ENCODE measurements at places on chromosomes 6 and 20.

GRCh38 chr20:43460172-43460829 lies 2.6 kb downstream of the SRSF6 start:
- DNase-seq, result no peak

- DNase-seq, result no peak
These were observed 83.4 kb downstream of the PRDM1 start for GRCh38 chr6:106169517-106169916.

GRCh38 chr6:149615805-149616204 lies 32.7 kb downstream of the KATNA1 start:
- DNase-seq, result no peak

GRCh38 chr20:38833857-38834164 lies 28.3 kb downstream of the PPP1R16B start:
- DNase-seq, result no peak

DNA sequence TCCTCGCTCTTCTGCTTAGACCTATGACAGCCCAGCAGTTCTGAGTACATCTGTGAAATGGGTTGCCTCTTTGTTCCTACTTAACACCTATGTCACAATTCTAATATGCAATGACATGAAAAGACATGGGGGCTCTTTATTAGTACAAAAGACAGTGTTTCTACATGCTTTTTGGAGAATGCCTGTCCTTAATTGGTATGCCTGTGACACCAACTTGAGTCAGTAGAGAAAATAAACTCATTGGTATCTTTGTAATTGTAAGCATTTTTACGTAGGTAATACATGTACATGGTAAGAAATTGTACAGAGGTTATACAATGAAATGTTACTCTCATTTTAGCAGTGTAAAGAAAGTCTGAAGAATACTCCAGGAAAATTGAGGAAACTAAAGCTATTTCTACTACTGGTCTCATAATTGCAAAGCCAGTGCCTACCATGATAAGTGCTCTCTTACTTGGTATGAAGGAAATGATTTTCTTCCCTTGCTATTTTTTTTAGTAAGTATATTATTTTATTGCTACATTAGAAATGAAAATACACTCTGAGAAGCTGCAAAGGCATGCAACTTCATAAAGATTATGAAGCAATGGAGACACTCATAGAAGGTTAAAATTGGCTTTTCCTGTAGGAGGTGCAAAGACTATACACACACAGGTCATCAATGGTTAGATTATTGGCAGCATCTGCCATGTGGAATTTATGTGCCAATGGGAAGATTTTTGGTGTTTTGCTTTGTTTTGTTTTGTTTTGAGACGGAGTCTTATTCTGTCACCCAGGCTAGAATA lies 4.9 kb upstream of the EEF1A1 start:
- no peak for DNase-seq

Measured in NCI-H1436 (cell line).